ENCODE measurements at places on chromosomes 3 and 15.

DNA sequence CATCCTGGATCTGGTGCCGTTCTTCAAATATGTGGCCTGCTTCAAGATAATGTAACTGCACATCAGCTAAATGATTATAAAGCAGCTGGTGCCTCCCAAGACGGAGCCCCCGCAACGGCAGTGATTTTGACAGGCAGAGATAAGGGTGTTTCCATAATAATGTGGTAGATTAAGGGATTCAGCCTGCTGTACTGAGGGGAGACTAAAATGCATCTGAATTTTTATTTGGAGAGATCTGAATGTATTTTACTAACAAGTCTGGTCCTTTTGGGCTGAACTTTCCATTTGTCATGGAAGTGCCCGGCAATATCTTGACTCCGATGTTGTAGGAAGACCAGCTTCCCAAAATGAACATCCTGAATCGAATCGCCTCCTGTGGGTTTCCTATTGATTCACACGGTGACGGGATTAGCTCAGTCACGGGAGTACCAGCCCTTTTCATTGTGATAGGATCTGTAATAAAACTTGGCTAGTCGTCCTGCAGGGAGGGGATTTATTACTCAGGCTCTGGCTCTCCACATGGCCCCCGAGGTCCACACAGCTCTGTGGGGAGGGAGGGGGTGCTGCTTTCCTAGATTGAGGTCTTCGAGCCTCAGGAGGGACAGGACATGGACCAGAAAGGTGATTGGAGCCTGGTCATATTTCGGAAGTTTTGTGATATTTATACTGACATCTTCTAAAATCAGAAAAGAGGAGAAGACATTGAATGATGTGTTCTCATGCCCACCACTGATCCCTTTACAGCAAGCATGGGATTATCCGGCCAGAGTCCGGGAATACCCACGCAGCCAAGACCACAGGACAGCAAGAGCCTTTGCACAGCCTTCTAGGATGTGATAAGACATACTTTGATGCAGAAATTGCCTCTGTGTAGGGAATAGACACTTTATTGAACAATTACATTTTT is 2.5 kb upstream of the PCSK6 start:
- no peak for DNase-seq

DNA sequence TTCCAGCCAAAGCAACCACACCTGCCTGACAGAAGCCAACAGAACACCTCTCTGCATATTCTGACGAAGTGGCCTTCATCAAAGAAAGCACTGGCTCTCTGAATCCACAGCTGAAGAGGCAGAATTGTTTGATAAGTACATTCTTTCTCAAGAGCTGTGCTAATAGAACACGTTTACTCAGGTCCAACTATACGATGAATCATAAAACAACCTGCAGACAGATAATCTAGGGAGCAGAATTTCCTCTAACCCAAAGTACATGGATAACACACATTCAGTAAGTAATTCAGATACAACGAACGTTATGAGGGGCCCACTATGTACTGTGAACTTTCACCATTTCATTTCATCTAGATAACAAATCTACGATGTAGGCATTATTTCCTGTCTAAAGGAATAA is 25.4 kb downstream of the ALDH1A2 start:
- DNase-seq, result no peak

DNA sequence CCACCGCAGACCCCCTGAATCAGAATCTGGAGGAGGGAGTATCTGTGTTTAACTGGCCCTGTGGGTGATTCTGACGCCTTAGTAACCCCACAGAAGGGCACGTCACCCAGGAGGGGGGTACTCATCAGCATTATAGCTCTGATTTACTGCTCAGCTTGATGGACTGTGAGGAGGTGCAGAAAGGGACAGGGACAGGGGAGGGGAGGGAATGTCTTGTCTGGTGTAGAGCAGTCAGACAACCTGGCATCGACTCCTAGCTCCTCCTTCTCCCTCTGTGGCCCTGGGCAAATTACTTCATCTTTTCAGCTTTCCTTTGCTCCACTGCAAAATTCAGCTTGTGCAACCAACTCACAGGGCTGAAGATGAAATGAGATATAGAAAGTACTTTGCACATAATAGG is 42.3 kb upstream of the GLCE start:
- DNase-seq, result no peak

DNA sequence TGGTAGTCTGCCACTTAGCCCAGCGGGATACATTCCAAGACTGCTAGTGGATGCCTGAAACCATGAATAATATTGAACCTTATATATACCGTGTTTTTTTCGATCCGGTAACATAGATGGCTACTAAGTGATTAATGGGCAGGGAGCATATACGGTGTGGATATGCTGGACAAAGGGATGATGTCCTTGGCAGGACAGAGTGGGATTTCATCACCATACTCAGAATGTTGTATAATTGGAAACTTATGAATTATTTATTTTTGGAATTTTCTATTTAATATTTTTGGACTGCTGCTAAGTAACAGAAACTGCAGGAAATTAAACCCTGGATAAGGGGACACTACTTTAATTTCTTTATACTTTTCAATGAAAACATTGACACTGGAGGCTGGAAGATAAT is 53.2 kb downstream of the ASTE1 start:
- no peak for DNase-seq

DNA sequence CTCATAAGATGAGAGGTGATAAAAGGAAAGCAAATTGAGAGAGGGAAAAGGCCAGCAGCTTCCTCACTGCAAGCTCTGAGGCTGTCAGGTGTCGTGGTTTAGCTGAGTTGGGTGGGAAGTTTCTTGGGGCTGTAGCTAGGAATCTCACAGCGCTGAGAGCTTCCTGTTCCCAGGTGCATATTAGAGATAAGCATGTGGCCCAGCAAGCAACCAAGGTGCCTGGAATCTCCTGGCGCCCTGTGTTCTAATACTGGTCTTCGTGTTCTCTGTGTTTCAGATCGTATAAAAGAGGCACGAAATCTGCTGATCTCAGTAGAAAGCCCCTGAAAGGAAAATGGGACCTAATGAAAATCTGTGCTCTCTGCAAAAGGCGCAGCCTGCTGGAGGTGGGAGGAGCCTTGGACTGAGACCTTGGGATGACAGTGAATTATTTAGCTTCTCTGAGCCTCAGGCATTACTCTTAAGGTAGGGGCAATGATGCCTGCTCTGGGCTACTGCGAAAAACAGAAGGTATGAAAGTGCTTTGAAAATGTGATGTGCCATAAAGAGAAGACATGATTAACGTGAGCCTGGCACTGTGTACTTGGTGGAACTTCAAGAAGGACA is 499.9 kb downstream of the TBL1XR1 start:
- no peak for DNase-seq

GRCh38 chr3:173013219-173013832 is 127.7 kb downstream of the SPATA16 start:
- DNase-seq, result no peak

- DNase-seq, result no peak
Measured at GRCh38 chr3:55859305-55859704, 372.2 kb upstream of the WNT5A start.

DNA sequence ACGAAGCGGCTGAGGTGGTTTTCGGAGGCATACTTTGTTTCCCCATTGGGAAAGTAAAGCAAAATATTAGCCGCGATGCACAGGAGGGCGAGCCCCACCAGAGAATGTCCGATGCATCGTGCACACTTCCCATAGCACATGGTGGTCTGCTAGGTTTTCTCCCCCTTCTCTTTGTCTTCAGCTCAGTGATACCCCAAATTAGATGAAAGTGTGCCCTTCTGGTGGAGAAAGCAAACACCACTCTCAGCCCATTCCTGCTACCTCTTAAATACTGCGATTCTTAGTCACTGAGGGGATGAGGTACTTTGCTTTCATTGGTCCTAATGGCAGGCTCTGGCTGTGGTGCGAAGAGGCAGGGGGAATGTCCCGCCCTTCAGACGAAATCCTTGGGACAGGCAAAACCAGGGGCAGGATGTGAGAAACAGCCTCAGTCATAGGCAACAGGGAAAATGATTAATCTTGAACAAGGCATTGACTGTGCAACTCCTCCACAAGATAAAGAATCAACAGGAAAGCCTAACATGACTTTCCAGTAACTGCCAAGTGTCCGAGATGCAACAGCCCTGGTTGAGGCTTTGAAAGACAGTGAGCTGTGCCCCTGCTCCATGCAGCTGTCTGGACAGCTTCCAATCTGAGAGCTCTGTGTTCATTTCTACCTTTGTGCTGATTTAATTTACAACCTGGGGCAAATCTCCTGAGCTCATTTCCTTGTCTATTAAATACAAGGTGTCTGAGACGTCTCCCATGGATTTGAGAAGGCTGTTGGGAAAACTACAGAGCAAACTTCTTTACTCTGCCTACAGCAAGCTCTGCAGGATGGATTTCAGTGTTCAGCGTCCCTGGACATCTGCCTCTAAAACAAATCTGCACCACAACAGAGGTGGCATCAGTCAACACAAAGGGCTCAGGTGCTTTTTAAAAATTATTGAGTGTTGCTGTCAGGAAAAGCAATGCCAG is at the start of gene TM4SF1:
Gene TM4SF1, minus strand, starts transcription at position 242 of the 957 bp plus-strand sequence. Its CDS starts 102 bp downstream, at position 140.
- DNase-seq, result no peak

GRCh38 chr15:95604634-95605036 is 725.9 kb upstream of the NR2F2 start:
- DNase-seq, result no peak

DNA sequence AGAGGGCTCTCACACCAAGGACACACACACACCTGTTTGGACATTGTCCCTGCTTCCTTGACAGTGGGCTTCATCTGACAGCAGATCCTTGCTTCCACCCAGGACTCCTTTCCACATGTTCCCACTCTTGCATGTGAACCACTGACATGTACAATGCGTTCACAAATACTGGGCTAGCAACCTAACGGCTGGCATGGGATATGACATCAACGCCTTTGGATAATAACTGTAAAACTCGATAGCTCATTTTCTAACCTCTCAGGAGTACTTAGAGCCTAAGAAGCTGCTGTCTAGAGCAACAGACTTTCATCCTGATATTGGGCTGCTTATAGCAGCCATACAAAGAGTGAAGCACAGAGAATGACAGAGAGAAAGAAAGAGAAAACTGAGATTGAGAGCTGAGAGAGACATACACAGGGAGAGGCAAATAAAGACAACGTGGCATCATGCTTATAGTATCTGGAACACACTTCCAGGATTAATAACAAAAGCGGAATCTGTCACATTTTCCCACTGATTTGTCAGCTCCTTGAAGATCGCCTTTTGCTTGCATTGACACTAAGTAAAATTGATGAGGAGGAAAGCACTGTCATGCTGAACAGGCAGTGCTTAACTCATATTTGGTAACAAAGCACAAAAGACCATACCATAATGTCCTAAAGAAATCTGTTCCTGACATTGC is 1.7 kb downstream of the GUCA1C start:
- DNase-seq, result no peak

DNA sequence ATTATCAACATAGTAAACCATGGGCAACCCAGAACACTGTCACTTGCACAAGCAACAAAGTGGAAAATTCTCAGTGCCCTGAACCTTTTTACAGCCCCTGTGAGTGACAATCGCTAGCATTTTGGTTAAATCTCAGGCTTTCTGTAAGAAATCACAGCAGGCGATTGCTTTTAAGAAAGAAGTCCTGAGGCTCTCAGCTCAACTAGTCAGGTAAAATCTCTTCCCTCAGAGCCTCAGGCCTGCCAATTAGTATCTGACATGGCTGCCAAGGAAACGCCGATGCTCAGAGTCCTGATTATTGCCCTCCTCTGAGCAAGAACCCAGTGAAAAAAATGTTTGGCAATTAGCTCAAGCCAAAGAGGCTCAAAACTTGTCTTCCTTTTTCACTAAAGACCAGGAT is 530.8 kb downstream of the DIPK2A start:
- no peak for DNase-seq

DNA sequence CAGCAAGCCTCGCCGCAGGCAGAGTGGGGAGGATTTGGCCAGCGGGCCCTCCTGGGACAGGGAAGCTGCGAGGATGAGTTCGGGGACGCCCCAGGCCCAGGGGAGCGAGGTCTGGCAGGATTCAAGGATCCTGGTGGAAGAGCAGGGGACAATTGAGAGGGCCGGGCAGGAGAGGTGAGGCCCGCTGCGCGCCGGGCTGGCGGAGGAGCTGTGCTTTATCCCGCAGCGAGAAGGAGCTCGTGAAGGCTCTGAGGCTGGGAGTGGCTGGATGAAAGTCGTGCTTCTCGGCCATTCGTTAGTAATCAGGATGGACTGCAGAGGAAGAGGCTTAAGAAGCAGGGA is 3.6 kb downstream of the SLC51A start:
- no peak for DNase-seq

DNA sequence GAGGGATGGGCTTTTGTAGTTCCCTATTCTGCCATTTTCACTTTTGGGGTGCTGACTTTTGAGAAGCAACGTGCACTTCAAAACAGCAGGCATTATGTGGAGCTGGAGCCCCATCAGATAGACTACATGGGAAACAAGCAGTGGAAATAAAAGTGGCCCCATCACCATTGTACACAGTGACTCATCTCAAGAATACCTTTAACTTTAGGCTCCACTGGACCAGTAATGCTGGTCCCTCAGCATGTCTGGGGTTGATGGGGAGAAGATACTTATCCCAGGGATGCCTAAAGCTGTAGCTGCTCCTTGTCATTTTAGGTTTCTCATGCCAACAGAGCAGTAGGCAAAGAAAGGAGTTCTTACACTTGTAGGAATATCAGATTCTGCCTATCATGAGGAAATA is 45.0 kb downstream of the LSM3 start:
- no peak for DNase-seq

- DNase-seq, result no peak
Measured at GRCh38 chr15:66629817-66630576, 64.2 kb upstream of the LCTL start.

DNA sequence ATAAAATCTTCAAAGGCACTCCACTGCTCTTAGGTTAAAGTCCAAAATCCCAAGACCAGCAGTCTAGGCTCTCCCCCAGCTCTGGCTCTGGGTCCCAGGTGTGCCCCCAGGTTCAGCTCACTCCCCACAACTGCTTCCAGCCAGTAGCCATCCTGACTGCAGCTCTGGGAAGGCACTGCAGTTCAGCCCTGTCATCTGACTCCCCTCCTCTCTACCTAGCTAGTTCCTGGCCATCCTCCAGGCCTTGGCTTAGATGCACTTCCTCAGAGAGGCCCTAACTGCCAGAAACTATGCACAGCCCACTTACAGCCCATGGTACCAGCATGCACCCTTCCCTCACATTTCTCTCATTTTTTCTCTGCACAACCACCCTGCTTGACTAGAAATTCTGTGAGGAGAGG is 25.5 kb downstream of the TBC1D2B start:
- no peak for DNase-seq

DNA sequence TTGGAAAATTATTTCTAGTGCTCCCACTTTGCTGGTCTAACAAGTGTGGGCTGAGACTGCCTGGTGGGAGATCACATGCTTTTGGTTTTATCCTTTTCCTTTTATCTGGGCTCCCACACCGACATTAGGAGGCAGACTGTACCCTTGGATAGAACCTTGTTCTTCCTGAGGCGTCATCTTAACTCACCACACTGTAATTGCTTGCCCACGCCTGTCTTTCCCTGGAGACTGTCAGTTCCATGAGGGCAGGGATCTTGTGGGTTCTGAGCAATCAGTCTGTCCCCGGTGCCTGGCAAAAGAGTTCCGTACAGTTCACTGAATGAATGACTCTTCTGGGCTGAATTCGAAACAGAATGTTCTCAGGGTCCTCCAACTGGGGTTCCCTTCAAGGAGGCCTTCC is 124.6 kb upstream of the ABHD17C start:
- DNase-seq, result no peak
